ENCODE measurements at places on chromosomes 3 and 15.

GRCh38 chr15:92391640-92392039 is 2.0 kb upstream of the ST8SIA2 start:
- peak; percentile 74 for DNase-seq

DNA sequence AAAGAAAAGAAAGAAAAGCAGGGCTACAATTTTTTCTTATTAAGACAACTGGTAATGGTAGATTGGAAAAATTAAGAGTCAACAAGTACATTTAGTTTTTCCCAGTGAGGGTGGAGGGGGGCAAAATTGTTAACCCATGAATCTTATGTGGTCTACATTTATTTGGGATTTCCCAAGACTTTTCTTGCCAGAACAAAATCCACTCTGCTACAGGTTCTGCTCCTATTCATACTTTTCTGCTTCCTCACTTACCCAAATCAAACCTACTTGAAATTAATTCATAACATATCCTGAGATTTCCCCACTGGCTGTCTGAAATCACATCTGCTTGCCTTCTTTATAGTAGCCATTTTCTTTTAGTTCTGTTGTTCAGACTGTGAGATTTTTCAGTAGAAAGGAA is 41.1 kb downstream of the VGLL3 start:
- no peak for DNase-seq

DNA sequence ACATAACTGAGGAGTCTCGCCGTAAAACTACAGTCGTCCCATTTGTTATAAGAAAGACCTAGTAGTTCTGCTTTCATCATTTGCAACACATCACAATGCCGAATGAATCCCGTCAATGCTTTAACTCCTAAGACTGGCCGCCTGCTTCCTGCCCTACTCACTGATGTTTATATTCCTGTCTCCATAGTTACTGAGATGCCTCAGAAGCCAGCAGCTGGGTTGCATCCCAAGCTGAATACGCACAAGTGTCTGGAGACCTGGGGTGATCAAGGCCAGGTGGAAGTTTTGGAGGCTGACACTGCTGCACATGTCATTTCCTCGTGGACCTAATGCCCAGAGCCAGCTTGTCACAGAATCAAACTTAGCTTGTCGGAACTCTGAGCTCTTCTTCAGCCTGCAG is 95.2 kb upstream of the UBE2E1 start:
- DNase-seq = no peak

GRCh38 chr3:42189736-42190135 is 76.2 kb downstream of the CCK start:
- DNase-seq = no peak

- DNase-seq = no peak
These were observed 183.6 kb downstream of the ANXA2 start for GRCh38 chr15:60214201-60214600.

GRCh38 chr15:83446904-83447709 is at the start of gene SH3GL3:
Gene SH3GL3, plus strand, starts transcription at chr15:83447341. Its CDS starts 193 bp downstream, at chr15:83447534.
- DNase-seq = peak; percentile 63

GRCh38 chr3:116070061-116070460 is 375.2 kb downstream of the LSAMP start:
- no peak for DNase-seq

GRCh38 chr3:55519019-55519418 is 31.9 kb upstream of the WNT5A start:
- peak; percentile 30 for DNase-seq

Measured in A549 (cell line).